ENCODE measurements at places on chromosomes 2 and 18.

DNA sequence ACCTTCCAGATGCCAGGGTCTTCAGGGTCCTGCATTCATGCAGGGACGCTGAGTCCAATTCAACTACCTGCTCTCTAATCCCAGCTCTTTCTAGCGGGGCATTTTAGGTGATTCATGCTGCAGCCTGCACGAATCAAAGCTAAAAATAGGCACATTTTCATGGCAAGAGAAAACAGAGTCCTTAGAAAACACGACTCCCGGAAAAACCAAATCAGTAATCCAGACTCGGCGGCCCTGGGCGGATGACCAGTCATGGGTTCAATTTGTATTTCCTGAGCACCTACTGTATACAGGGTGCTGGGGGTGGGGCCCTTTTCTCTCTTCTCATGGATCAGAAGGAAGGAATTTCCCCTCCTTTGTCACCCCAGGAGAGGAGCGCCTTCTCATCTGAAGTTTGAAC lies 64.4 kb downstream of the LONRF2 start:
- no peak for DNase-seq

DNA sequence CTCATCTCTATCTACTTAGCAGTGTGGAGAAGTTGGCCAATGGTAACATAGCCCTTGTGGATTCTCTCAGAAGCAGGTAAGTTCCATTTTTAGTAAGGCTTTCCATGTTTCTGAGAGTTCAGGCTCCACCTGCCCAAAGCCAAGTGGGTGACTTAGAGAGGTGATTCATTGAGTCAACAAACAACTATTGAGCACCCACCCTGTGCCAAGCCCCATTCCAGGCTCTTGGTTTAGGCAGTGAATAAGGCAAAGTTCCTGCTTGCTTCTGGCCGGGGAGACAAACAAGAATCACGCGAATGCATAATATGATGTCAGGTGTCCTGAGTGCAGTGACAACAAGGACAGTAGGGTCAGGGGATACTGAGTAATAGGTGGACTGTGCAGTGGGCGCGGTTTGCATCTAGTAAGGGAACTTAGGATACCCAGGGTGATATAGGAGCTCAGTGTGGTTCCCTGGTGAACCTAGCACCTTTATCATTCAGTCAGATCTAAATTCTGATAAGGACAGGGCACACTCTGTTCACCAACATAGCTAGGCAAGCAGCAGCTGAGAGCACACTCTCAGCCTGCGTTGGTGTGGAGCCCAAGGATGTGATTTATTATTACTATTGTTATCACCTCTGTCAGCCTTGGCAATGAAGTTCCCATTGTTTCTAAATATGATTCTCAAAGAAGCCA lies 31.7 kb upstream of the KCTD1 start:
- DNase-seq = no peak

- no peak for DNase-seq
Measured at GRCh38 chr18:45349019-45349418, 266.3 kb upstream of the SLC14A2 start.

GRCh38 chr18:7415081-7415894 lies 151.8 kb upstream of the PTPRM start:
- DNase-seq = no peak

DNA sequence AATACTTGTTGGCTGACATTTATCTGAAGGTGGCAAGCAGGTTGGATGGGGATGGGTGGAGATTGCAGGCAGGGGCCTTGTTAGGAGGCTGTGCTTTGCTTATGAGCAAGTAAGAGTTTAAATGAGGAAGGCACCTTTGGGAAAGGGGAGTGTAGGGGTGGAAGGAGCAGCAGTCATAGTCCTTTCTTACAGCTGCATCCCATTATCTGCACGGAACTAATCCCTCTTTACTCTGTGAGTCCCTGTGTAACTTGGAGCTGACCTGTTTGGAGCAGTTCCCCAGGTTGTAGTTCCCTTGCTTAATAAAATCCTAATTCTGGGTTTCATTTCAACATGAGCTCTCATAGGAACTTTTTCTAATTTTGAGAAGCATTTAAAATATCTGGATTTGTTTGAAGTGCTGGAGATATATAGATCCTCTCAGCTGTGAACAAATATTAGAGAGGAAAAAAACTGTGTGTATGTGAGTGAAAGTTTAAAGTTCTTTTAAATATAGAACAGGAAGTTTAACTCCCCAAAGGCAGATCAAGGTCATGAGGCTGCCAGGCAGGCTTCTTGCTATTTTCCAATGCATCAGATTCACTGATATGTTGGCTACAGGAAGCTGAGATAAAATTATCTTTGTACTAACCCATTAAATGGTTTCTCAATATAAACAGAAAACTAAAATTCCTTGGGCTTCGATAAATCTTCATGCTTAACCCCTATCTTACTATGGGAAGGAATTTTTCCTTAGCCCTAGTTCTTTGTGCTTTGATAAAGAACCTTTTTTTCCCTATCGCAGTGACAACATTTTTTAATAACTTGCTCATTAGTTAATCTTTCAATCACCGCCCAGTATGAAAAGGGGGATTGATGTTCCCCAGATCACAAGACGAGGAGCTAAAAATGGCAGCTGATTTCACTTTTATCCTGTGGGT lies 104.6 kb upstream of the EML6 start:
- no peak for DNase-seq

DNA sequence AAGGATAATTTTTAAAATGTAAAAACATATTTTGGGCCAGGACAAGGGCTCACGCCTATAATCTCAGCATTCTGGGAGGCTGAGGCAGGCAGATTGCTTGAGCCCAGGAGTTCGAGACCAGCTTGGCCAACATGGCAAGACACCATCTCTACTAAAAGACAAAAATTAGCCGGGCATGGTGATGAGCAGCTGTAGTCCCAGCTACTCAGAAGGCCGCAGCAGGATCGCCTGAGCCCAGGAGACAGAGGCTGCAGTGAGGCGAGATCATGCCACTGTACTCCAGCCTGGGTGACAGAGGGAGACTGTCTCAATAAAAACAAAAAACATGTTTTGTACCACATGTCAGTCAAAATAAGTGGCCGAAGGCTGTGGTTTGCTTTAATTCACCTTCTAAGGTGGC lies 122.5 kb downstream of the HDAC4 start:
- no peak for DNase-seq

DNA sequence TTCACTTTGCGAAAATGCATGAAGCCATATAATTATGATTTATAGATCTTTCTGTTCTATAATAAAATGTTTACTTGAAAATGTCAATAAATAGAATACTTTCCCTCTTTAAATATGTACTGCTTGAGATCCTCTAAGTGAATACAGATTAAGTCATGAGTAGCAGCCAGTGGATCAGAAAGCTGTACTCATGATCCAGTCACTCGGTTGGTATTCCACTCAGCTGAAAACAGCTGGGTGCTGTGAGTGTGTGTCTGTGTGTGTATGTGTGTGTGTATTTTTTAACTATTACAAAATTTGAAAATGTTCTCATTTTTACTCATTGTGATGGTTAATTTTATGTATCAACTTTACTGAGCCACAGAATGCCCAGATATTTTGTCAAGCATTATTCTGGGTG lies 141.6 kb upstream of the CYP26B1 start:
- DNase-seq = no peak

GRCh38 chr2:199460101-199460671 lies 2.4 kb upstream of the SATB2 start:
- DNase-seq = no peak

DNA sequence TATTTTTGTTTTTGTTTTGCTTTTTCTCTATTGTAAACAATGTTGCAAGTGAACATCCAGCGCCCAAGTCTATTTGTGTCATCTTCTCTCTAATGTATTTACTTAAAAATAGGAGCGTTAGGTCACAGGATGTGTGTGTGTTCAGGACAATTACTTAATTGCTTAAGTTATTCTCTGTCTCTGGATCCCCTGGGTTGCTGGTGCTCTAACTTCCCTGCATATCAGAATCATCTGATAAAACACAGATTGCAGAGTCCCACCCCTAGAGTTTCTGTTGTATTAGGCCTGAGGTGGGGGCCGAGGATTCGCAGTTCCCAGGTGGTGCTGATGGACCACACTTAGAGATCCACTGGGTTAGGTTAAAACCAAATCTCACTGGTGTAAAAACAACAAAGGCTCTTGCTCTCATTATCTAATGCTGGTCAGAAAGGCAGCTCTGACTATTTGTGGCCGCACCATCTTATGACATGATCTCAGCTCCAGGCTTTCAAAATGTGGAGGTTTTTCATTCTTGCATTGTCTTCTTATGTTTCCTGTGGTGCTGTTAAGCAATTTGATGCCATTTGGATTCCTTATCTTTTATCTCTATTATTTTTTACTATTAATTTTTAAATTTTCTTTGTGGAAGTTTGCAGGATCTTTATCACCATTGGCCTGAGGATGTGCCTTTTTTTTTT lies 87.7 kb downstream of the CLIP4 start:
- no peak for DNase-seq

- no peak for DNase-seq
Measured at GRCh38 chr2:127139766-127140165, 32.8 kb upstream of the BIN1 start.

GRCh38 chr2:2571301-2572150 lies 240.5 kb upstream of the MYT1L start:
- no peak for DNase-seq

GRCh38 chr2:74028741-74029140 lies 44.0 kb downstream of the TET3 start:
- DNase-seq = no peak

DNA sequence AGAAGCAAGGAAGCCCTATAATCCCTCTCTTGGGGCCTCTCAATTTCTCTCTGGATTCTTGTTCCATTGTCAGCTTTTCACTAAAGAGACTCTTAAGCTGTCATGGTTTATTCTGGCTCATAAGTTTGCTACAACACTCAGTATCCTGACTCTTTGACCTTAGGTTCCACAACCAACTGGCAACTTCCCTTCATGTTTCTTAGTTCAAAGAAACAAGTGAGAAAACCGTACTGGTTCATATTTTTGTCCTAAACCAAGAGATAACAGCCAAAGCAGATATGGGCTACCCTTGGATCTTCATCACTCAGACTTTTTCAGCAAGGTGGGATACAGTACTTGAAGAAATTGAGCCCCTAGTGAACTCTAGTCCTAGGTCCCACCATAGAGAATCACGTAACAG lies 109.9 kb upstream of the CRIM1 start:
- no peak for DNase-seq

DNA sequence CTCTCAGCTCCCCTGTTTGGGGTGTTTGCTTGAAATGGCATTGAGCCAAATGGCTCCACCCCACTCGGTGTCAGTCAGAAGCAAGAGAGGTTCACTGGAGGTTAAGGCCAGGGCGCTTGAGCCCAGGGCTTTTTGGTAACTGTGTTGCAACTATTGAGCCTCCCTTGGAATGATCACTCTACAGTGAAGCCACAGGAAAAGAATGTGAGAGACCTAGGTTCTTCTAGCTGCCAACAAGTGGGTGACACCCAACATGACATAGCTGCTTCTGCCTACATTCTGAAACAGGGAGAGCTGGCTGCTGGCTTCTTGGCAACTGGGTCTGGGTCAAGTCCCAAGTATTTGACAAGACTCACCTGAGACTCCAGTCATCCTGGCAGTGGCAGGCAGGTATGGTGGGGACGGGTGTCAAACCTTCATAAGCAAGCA lies 7.1 kb upstream of the GRHL1 start:
- DNase-seq = no peak

DNA sequence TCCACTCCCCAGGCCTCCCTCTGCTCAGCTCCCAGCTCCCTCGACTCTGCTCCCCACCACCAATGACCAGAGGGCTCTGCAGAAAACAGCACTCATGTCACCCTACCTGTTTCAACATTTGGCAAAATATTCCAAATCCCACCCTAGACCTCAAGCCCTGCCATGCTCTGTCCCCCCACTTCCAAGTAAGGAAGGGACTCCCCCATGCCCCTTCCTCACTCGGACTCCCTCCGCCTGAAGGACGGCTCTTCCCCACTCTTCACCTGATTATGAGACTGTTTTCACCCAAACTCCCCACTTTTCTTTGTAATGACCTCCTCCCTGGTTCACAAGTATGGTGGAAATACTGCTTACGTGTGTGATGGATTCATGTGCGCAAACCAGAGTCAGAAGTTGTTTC lies 208.4 kb downstream of the MGAT5 start:
- no peak for DNase-seq

DNA sequence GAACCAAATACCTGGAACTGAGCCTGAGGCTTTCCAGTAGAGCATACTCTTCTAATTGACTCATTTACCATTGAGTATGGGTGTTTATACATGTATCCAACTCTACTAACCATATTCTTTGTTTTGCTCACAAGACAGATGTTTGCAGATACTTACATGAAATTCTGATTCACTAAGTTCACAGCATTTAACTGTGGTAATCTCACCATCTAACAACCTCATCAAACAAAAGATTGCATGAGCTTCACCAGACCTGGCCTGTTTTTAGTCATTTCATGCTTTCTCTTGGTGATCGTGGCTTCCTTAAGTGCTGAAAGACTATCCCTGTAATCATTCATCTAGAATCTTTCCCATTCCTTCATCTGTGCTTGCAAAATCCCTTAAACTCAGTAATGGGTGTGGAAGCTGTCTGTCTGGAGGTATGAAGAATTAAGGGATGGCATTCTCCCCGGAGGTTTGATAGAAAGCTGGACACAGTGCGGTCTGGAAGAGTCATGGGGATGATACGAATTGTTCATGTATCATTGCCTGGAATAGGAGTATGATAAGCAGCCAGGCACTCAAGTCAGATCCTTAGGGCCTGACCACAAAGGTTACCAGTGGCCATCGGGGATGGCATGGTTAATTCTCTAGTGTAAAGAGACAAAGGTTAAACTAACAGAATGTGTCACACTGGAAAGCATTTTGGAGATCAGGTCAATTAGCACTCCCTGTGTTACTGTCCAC lies 42.0 kb upstream of the IL1R1 start:
- DNase-seq = no peak

DNA sequence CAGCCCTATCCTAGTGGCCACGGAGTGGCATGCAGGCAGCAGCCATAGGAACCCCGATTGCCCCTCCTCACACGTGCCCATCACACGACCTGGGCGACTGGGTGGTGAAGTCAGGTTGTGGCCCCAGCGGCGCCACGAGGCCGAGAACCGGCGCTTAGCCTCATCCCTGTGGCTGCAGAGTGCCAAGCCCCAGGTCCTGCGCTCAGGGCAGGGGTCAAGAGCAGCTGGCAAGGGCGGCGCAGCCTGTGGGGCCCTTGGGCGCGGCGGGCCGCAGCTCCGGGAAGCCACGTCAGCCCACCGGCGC lies 73.3 kb downstream of the RPIA start:
- DNase-seq = no peak

DNA sequence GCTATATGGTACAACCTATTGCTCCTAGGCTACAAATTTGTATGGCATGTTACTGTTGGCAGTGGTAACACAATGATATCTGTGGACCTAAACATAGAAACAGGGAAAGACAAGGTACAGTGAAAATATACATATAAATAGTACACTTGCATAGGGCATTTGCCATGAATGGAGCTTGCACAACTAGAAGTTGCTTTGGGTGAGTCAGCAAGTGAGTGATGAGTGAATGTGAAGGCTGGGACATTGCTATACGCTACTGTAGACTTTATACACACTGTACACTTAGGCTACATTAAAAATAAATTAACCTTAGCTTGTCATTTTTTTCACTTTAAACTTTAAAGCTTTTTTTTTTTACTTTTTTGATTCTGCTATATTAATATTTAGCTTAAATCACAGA lies 500.0 kb upstream of the SETBP1 start:
- no peak for DNase-seq
